Smooth muscle cell of the umbilical artery (primary cell): ENCODE measurements at places on chromosomes 3 and 15. TPM values are rescaled to one million over a fixed set of nuclear protein-coding genes. Genes with fewer than 3 reads are reported as not detected.

JMJD7 gene
- total RNA-seq, result 1.8 and 2.3 TPM in 2 replicates

CAMK2N2 gene
- 0.37 TPM in 1 of 2 replicates, not detected in the other for total RNA-seq

FANCD2OS gene
- total RNA-seq, result not detected in 2 replicates

IGSF10 gene
- 0.59 and 1.6 TPM in 2 replicates for total RNA-seq

REC114 gene
- total RNA-seq, result not detected in 2 replicates

FEZF2 gene
- not detected in 2 replicates for total RNA-seq

CCR9 gene
- not detected in 2 replicates for total RNA-seq
